ENCODE measurements at places on chromosomes 1 and 21.

- DNase-seq, result no peak
Observed at GRCh38 chr1:32894019-32894600, 7.1 kb downstream of the TMEM54 start.

DNA sequence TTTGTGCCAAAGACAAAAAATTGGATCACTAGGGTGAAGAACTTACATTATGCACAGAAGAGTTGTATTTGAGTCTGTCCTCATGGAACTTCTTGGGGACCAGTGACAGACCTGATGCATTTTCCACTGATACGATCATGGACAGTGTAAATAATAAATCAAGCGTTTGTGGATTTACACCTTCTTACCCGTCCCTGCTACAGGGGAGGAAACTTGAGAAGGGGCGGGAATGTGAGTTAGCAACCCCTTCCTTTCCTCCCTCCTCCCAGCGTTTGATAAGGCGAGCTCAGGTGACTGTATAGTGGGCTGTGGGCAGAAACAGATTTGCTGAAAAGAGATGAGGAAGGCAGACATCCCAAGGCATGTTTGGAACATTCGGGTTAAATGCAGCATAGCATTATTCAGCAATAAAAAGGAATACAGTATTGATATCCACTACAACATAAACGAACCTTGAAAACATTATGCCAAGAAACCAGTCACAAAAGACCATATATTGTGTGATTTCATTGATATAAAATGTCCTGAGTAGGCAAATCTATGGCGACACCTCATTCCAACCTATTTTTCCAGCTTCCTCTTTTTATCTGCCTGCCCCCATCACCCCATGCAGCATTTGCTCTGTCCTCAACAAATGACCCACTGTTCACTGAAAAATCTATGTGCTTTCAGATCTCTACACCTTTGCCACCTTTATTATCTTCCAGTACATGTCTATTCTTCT lies 128.7 kb downstream of the ZZZ3 start:
- no peak for DNase-seq

DNA sequence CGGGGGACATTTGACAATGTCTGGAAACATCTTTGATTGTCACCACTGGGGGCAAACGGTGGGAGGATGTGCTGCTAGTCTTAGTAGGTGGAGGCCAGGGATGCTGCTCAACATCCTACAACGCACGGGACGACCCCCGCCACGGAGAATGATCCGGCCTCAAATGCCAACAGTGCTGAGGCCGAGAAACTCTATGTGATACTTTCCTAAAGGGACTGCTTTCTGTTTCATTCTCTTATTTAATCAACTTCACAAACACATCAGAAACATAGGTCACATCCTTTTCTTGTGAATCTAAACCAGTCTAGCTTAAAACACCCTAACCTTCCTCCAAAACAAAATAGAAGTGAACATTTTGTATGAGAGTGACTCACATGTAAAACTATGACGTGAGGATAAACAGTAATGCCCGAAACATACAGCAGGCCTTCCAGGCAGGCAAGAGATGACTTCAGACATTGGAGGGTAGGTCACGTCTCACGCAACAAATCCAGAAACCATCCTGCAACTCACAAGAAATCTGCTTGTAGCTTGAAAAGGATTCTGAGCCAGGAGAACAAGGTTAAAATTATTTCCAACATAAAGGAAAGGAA lies 37.2 kb upstream of the ETS2 start:
- no peak for DNase-seq

DNA sequence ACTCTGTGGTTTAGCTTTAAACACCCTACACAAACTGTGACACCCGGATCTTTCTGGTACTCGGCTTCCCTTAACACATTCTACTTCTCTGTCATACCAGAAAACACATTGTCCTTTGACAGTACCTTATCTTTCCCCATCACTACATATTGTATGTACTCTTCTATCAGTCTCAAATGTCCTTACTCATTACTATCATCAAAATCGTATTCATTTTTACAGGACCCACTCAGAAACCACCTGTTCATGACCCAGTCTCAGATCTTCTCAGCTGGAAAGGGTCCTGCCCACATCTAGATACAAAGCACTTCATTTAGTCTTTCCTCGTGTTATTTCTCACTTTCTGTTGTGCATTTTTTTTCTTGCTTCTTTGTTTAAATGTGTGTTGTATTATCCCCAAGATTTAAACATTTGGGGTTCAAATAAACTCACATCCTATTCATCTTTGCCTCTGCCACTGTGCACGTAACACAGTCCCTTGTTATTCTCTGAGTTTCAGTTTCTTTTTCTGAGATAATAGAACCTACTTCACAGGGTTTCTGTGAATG lies 27.7 kb downstream of the CD34 start:
- DNase-seq, result no peak

GRCh38 chr1:226678701-226679100 lies 60.4 kb downstream of the ITPKB start:
- DNase-seq, result peak; percentile 58

DNA sequence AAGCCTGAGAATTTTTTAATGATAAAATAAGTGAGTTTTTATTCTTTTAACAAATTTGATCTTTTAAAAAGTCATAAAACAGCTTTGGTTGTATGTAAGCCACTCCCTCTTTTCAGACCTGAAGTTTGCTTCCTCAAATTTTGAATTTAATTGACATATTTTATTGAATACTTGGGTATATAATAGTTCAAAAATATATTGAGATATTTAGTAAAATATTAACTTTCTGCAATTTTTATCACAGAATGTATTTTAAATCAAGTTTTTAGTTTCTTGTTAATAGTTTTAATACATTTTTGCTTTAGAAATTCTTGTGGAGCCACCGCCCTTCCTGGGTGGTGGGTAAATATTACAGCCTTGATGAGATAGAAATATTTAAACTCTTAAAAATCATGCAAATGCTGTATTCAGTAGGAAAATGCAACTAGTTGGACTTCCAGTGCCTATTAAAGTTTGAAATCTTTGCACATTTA lies 867 bp downstream of the PTPRC start:
- DNase-seq, result no peak

GRCh38 chr1:154565876-154566275 lies 1.7 kb upstream of the CHRNB2 start:
- no peak for DNase-seq

GRCh38 chr1:154973344-154974101 lies 958 bp upstream of the CKS1B start:
- DNase-seq, result peak; percentile 82

GRCh38 chr1:240464099-240464498 lies 147.9 kb downstream of the GREM2 start:
- DNase-seq, result no peak

DNA sequence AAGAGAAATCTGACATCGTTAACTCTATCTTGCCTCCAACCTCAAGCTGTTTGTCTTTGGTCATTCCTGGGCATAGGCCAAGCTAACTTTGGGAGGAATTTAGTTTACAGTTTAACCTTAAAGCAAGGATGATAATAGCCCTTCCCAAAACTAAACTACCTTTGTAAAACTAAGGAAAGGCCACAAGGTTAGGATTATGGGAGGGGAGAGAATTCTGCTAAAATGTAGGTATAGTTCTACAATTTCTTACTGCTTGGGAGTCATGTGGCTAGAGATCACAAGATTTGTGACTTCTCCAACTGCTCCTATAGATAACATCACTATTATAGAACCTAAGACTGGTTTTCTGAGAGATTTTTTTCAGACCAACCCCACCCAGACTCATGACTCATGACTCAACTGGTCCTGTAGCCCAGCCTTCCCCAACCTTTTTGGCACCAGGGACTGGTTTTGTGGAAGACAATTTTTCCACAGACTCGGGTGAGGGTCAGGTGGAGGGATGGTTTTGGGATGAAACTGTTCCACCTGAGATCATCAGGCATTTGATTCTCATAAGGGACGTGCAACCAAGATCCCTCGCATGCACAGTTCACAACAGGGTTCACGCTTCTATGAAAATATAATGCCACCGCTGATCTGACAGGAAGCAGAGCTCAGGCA lies 70.7 kb upstream of the MUTYH start:
- DNase-seq, result no peak

Measured in T-helper 22 cell (primary cell).